Kidney epithelial cell (primary cell): ENCODE measurements at places on chromosomes 1 and 21. TPM values are rescaled to one million over a fixed set of nuclear protein-coding genes. Genes with fewer than 3 reads are reported as not detected.

Gene GPA33
- total RNA-seq = not detected in 2 replicates

Gene FCGR3B
- not detected in 2 replicates for total RNA-seq

Gene HSPA13
- 82.7 and 87.6 TPM in 2 replicates for total RNA-seq

Gene FAAH
- total RNA-seq = 8.5 and 16.6 TPM in 2 replicates

Gene NCF2
- 62.5 and 86.1 TPM in 2 replicates for total RNA-seq

Gene AKT3
- total RNA-seq = 12.1 and 13.1 TPM in 2 replicates

Gene LCE2A
- not detected in 2 replicates for total RNA-seq

Gene LIX1L
- total RNA-seq = 23.2 and 28.0 TPM in 2 replicates

Gene NEGR1
- 4.0 and 4.9 TPM in 2 replicates for total RNA-seq

Gene CFHR1
- not detected in 2 replicates for total RNA-seq

Gene TMEM200B
- 2.1 and 2.9 TPM in 2 replicates for total RNA-seq

Gene STIL
- 4.9 and 5.5 TPM in 2 replicates for total RNA-seq
